ENCODE measurements at places on chromosomes 3 and 15.

GRCh38 chr3:58414538-58415197, 19.0 kb downstream of the PDHB start:
- DNase-seq = peak; percentile 28

DNA sequence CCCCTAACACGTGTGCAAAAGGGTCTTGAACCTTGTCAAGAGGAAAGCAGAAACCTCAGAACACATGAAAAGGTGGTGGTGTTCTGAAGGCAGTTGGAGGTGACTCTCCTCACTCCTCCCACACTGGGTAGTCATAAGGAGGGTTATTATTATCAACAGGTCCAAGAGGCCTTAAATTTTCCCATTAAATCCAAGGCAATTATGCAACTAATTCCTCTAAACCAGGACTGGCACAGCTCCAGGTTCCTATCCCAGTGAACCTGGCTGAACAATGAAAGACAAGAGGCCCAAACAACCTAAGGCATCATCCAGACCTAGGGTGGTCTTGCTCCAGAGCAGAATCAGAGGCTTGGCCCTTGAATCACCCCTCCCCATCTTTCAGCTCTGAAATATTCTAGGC, 15.0 kb downstream of the MYLK start:
- DNase-seq = no peak

DNA sequence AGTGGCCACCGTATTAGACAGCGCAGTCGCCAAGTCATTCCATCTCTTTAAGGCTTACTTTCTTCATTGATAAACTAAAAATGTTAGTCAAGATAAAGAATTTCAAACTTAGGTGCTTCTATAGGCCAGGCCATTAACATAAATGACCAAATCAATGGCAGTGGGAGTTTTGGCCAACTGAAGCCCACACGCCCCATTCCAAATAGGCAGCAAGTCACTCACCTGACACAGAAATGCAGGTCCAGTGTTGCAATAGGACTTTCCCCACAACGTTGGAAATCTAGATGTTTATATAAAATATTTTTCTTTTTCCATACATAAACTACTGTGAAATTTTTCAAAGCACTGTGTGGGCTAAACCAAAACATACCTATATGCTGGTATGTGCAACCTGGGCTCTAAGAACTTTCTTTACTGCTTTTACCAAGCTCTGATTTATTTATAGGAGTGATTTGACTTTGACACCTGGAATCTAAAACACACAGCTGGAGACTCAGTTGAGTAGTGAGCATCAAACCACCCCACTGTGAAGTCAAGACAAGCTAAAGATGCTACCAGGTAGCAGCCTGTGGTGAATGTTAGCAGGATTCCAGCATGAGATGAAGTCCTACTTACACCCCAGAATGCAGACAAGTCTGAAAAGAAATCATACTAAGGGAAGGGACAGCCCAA, 15.1 kb downstream of the GOLIM4 start:
- DNase-seq = no peak

GRCh38 chr15:66008940-66009562, 139.8 kb downstream of the RAB11A start:
- DNase-seq = no peak

- DNase-seq = no peak
These were observed 53.4 kb downstream of the DUT start for GRCh38 chr15:48384616-48385015.

DNA sequence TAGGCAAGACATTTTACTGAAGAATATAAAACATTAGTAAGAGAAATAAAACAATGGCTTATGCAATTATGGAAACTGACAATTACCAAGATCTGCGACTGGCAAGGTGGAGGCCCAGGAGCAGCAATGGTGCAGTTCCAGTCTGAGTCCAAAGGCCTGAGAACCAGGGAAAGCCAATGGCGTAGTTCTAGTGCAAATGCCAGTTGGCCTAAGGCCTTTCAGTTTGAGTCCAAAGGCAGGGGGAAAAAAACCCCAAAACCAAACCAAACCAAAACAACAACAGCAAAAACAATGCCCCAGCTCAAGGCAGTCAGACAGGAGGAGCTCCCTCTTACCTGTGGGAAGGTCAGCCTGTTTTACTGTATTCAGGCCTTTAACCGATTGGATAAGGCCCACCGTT, 72.6 kb downstream of the ST6GAL1 start:
- no peak for DNase-seq

DNA sequence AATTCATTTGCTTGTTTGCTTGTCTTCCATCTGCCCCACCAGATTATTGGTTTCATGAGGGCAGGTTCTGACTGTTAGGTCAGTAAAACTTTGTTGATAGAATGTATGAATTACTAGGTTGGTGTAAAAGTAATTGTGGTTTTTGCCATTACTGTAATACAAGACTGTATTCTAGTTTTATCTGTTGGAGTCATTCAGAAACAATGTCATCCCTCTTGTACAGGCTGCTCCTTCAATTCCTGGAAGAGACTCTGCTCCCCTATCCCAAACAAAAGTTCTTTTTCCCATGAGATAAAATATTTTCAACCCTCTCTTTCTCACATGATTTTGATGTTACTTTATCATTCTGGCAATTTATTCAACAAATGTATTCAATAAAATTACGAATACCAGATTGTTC, 115.0 kb downstream of the CHST2 start:
- DNase-seq = no peak

- peak; percentile 62 for DNase-seq
These were observed 3.8 kb downstream of the NRROS start for GRCh38 chr3:196643201-196643749.

DNA sequence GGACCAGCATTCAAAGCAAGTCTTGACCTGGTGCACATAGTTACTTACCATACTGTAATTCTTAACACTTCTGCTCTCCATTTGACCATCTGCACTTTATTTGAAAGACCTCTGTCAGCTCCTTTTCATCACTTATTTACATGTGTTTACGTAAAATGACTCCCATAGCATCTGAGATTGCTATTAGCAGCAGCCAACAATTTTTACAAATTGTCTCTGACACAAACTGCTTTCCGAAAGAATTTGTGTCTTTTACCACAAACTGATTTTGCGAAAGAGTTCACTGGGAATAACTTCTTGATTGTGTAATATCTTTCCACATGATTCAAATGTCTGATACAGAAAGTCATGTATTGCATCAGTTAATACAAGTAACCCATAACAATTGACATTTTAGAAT, 144.1 kb upstream of the PEX5L start:
- no peak for DNase-seq

- DNase-seq = no peak
These were observed 296.6 kb downstream of the TLE3 start for GRCh38 chr15:69801144-69801543.

DNA sequence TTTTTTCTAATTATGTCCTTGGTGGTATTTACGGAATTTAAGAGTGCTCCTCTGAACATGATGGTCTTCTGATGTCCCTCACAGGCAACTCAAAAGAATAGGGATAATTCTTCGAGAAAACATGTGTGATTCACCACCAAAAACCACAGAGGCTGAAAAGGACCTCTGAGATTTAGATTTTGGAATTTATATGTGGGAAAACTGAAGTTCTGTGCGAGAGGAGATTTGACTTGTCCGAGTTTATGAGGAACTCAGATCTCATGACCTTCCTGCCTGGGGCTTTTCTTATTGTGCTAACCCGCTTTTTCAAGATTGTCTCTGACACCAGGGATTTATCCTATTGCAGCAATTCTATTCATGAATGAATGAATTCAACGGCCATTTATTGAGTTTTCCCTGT, 142.4 kb downstream of the FAM43A start:
- DNase-seq = no peak

DNA sequence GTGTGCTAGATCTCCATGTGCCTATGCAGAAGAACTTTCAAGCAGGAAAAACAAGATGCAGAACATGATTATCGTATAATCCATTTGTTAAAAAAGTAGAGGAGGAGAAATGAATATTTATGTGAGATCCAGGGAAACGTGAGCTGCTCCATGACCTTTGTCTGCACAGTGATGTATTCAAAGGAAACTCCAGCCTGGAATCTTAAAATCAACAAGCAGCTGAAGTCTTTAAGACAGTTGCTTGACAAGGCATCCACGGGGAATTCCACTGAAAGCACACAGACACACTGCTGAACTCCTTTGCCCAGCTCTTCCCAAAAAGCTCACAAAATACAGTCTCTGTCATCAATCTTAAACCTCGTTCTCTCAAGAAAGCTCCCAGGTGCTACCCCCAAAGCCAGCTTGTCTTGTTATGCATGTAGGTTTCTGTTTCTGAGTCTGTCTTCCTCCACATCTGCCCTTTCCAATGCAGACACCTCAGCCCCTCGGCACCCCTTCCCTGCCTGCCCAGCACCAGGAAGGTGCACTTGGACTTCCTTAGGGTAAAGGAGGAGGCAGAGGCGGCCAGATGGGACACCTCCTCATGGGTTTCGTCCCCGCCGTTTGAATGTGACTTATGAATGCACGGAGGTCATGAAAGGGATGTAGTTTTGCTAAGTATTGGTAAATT, 28.7 kb downstream of the LRRK1 start:
- DNase-seq = no peak

DNA sequence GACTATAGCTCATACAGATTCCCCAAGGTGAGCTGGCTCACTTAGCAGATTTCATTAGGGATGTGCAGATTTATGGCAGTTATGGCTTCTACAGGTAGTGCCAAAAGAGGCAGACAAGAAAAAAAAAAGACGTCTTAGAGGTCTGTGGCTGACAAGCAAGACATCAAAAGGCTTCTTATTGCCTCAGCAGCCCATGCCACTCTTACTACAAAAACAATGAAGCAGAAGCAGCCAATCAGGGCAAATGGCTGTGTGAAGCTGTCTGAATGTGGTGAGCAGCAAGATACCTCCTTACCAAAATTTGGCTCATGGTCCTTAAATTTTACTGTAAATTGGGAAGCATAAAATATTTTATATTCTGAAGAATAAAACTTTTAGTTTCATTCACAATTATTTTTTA, 557.5 kb upstream of the GOLIM4 start:
- no peak for DNase-seq

All from stimulated activated CD4-positive, alpha-beta T cell treated with anti-CD3 and anti-CD28 coated beads, Interleukin-1b, Interleukin-23, amount 100 ng/mL, for 48 hours (primary cell).